ENCODE measurements at places on chromosomes 2 and 18.
A peak's percentile ranks its signal among the peaks of the same experiment; 100 is the strongest.

DNA sequence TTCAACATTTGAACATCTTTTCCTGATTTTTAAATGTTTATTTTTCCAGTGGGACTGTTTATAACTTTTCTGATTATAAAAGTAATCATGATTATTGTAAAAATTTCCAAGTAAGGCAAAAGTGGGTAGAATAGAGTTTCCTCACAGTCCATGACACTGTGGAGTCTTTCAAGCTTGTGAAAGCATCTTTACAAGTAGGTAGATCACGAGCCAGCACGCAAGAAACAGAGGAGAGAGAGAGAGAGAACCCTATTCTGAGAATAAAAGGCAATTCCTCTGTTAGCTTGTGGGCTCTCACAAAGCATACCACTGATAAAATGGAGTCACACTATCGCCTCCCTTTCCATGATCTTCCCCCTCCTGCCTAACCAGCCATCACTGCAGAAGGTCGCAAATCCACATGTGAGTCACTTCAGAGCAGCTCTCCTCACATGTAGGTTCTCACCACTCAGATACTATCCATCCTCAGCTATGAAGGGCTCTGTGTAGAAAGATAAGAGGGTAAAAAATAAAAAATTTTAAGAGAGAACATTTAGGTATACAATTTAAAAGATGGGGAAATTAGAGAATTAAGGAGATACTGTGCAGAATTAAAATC lies 40.3 kb downstream of the AAK1 start:
- DNase-seq: peak; percentile 16

GRCh38 chr18:55794288-55795052 lies 206.5 kb upstream of the TCF4 start:
- no peak for DNase-seq

DNA sequence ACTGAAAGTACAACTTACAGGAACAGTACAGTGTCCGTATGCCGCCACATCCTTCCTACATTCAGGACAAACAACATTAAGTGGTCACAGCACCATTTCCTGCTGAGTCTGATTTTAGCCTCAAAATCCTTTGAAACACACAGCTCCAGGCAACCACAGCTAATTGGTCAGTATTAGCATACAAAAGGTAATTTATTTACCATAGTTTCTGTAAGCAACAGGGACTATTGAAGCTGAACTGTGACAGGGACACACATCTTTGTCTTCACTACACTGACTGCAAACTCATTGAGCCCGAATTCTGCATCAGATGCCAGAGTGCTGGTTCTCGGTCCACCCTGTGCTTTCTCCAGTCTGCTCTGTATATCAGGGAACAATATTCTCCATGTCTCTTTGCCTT lies 151.8 kb downstream of the ST6GAL2 start:
- DNase-seq: no peak

GRCh38 chr2:60873381-60873780 lies 8.0 kb upstream of the REL start:
- DNase-seq: no peak

- DNase-seq: no peak
Observed at GRCh38 chr2:112006076-112006410, 49.0 kb upstream of the TMEM87B start.

DNA sequence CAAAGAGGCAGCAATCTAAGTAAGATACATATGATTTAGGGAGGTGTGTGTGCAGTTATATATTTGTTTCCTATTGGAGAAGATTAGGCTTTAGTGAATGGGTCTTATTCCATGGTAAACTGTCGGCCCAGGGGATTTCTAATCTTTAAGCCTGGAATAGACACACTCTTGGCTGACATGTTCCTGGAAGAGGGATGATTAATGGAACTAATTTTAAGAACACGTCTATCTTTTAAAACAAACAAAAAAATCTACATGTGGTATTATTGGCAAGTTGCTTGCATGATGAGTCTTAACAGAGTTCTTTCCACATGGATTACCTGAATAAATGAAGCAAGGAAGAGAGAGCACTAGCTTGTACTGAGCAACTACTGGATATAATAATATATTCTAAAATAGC lies 114.2 kb upstream of the NT5C1B start:
- DNase-seq: no peak

- no peak for DNase-seq
Observed at GRCh38 chr2:88885679-88886416, 194.4 kb downstream of the RPIA start.

DNA sequence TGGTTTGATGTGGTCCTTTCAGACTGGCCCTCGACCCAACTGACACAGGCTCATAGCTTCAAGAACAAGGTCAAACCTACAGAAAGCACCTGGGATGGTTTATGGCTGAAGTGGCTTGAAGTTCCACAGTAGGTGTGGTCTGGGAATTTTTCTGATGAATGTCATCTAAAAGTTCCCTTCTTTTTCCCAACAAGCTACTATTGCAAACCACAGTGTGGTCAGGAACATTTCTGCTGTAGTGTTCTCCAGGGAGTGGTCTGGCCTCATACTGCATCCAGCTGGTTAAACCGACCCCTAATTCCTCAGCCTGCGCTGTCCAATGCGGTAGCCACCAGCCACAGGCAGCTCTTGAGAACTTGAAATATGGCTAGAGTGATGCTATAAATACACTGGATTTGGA lies 92.7 kb downstream of the FAM124B start:
- no peak for DNase-seq

- no peak for DNase-seq
Observed at GRCh38 chr18:45066886-45067285, 386.2 kb downstream of the SETBP1 start.

- DNase-seq: no peak
Observed at GRCh38 chr2:168577885-168578284, 121.8 kb downstream of the CERS6 start.

DNA sequence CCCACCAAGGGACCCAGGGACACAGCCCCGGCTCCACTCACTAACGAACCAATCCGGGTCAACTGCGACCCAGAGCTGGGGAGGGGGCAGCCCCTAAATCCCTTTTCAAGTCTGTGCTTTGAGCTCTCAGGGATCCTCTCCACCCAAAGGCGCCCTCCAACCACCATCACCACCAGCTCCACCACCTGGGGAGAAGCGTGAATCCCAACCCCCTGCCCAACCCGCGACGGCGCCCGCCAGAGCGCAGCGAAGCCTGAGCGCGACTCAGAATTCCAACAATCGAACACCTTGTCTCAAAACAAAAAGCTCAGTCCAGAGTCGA lies 497 bp downstream of the DSC3 start:
- no peak for DNase-seq

DNA sequence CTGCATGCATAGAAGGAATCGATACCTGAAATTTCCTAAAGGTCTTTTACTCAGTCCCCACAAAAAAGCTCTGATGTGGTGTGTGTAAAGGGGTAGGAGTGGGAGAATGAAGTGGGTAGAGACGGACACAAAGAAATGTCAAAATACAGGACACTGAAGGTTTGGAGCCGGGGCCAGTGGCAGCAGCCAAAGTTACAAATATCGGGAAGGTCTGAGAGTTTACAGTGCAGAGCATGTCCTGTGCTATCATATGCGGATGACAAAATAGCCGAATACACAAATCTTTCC lies 89.9 kb upstream of the STON1 start:
- no peak for DNase-seq

DNA sequence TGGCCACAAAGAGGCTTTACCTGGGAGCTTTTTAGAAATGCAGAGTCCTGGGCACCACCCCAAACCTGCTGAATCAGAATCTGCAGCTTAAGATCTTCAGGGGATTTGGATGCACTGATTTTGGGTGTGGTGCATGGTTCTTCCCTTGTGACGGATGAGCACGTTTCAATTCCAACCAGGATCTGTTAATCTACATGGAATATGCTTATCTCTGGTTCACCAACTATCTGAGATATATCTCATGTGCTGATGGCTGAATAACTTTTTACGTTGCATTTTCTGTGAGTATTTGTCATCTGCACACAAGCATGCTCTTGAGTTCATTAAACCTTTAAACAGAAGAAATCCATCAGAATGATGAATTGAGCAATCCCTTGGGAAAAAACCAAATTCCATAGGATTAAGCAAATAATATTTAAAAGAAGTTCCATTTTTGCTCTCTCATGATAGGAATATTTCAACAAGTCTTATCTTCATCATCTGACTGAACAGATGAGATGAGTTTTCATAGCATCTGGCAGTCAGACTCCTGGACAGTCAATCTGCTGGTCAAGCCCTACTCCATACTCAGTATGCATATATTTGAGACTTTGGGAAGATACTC lies 120.6 kb downstream of the PLB1 start:
- no peak for DNase-seq

GRCh38 chr2:112173646-112174319 lies 35.6 kb downstream of the FBLN7 start:
- DNase-seq: no peak

DNA sequence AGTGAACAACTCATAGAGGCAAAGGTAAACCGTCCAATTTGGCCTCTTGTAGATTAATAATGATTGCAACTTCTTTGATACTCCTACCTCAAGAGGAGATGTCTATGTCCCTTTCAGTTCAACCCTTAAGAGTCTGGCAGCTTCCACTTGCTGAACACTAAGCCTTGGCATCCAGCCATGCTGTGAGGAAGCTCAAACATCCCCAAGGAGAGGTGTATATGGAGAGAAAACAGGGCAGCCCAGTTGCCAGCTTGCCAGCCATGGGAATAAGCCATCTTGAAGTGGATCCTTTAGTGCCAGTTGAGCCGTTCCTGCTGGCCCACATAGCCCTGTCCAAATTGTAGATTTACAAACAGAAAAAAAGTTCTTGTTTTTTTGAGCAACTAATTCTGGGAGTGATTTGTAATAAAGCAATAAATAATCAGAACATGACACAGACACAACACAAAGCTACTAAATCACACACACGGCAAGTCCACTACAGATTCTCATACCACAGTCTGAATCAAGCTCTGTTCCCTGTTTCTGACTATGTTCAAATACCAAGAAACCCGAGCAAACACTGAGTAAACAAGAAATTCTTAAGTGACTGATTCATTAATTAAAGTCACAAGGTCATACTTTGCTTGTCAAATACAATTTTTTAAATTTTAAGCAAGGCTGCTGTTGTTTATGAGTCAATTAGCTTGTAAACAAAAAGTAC lies 96.1 kb downstream of the PID1 start:
- no peak for DNase-seq

- peak; percentile 8 for DNase-seq
Observed at GRCh38 chr2:101473911-101474701, 806 bp downstream of the RFX8 start.

DNA sequence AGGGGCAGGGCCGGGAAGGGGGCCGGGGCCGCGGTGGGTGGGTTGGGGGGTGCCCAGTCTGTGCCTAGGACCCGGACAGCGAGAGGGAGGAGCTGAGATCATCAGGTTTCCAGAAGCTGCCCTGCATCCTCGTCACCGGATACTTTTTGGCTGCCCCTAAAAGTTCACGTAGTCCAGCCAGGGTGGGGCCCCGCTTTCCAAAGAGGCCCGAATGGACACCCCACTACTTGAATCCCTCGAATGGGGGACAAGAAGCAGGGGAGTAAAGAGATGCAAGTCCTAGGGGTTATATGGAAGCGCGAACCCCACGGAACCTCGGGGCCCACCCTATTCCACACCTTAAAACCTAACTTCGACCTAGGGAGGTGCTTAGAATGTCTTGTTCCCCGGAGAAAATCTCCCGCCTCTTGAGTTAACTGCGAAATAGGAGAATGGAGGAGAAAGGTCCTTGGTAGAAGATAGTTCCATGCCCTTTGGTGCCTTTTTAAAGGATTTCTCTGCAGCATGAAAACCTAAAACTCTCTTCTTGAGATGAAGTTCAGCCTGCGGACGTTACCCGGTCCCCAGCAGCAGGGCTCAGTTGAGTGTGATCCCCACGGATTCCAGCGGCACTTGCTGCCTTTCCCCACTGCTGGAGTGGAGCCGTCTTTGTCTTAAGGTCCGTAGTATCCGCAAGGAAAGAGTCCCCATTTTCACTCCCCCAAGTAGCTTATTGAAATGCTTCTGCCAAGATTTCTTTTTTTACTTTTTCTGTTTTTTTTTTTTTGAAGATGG lies 2.1 kb upstream of the RNF152 start:
- DNase-seq: no peak

DNA sequence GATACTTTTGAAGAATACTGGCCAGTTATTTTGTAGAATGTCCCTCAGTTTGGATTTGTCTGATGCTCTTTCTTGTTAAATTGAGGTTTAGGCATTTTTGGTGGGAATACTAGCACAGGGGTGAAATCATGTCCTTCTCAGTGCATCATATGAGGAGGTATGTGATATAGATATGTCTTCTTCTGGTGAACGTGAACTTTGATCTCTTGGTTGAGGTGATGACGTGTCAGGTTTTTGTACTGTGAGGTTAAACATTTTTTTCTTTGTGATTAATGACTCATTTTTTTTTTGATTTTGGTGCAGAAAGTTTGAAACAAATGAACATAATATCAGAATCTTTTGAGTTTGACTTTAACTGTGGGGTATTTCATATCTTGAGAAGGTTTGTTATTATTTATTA lies 11.0 kb downstream of the ZNF407 start:
- DNase-seq: no peak

- DNase-seq: no peak
Observed at GRCh38 chr2:37627710-37628109, 43.7 kb downstream of the CDC42EP3 start.

GRCh38 chr18:46314011-46314410 lies 209.8 kb downstream of the HAUS1 start:
- no peak for DNase-seq

DNA sequence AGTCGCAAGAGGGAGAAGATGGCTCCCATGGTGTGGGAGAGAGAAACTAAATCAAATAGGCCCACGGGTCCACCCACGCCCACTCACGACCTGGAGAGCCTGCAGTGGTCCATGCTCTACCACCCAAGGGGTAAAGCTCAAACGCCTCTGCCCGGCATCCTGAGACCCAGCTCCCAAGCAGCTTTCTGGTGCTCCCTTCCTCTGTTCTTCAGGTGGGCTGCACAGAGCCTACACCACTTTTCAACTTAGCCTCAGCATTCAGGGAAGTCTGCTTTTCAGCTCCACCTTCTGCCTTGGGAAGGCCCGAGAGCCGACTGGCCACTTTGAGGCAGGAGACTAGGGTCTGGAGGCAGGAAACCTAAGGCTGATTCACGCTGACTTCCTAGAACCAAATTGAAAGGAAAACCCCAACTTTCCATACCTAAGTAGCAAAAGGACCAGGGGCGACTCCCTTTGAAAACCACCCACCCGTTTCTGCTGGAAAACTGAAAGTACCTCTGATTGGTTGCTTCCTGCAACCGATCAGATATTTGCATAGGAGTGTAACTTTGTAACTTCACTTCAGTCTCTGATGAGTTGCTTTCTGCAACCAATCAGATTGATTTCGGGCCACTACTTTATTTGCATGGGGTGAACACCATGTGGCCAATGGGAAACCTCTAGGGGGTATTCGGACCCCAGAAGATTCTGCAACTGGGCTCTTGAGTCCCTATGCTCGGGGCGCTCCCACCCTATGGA lies 26.8 kb upstream of the SPATA3 start:
- no peak for DNase-seq
